ENCODE measurements at places on chromosomes 12 and 14.

- no peak for DNase-seq
Measured at GRCh38 chr12:101498252-101498651, 23.1 kb downstream of the SPIC start.

GRCh38 chr12:62934799-62935674 lies at the start of gene PPM1H:
Gene PPM1H (minus strand): TSS chr12:62935150. CDS start chr12:62934736, 414 bp downstream.
- DNase-seq: peak; percentile 45

DNA sequence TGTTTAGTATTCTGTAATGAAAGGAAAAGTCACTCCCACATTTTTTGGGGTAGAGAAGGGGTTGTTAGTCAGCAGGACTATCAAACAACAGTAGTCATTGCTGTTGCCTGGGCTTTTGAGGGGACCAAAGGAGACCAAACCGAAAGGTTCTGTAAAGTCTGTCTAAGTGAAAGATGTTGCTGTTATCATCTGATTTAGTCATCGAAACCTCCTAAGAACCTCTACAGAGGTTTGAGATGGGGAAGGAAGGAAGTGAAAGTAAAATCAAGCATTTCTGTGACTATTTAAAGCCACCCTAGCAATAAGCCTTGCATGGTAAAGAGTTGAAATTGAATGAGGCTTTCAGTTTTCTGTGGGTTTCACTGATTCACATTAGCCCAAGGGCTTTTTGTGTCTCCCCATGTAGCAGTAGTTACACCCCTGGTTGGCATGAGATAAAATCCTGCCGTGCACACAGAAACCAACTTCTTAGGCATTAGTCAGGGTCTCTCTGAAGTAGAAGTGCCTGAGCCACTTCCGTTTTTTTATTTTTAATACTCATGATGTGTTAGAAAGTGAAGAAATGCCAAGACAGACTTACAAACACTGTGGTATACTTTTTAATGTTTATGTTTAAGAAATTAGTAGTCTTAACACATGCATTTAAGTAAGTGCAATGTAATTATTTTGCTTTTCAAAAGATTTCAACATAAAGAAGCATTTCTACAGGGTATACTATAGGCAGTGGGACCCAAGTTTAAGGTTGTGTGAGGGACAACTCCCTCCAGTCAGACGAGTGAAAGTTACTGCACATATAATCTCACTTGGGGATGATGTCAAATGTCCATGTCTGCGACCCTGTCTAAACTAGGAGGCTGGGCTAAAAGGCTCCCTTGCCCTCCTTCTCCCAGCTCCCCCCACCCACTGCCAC lies 50.4 kb downstream of the DYRK2 start:
- DNase-seq: peak; percentile 58

DNA sequence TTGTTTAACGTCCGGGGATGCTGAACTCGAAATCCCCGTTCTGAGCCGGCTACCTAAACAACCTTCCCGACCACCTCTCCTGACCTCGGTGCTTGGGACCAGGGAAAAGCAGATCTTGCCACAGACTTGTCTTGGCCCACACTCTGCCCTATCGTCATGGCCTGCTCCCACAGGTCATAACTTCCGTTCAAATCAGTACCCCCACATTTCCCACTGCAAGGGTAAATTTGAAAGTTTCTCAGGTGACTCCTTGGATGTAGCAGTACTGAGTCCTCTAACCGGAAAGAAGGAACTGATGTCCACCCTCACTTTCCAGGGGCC lies 612 bp upstream of the RBM23 start:
- no peak for DNase-seq

DNA sequence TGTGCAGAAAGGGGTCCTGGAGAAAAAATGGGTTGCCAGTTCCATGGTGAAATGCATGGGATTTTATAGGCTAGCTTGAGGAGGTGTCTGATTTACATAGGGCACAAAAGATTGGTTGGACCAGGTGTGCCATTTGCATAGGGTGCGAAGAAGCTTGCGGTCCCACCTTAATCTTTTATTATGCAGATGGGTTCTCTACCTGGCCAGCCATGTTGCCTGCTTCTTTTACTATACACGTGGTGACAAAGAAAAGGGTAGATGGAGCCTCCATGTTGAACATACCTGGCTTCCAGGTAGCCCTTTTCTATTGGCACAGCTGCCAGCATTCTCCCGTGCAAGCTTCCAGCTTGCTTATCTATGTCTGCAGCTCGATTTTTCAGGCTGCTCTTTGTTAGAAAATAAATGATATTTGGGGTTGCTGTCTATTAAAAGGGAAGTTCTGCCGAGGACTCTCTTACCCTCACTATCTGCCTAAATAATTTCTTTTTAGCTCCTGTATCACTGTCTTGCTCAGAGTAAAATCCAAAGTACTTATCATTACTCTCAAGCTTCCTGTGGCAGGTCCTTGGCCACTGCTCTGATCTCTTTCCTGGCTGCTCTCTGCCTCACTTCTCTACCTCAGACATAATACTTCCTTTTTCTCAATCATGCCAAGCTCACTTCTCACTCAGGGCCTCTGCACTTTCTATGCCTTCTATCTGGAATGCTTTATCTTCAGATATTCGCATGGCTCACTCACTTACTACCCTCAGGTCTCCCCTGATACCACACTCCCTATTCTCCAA lies 216.0 kb upstream of the DAAM1 start:
- no peak for DNase-seq

- no peak for DNase-seq
Measured at GRCh38 chr12:68169213-68169889, 9.8 kb upstream of the IFNG start.

DNA sequence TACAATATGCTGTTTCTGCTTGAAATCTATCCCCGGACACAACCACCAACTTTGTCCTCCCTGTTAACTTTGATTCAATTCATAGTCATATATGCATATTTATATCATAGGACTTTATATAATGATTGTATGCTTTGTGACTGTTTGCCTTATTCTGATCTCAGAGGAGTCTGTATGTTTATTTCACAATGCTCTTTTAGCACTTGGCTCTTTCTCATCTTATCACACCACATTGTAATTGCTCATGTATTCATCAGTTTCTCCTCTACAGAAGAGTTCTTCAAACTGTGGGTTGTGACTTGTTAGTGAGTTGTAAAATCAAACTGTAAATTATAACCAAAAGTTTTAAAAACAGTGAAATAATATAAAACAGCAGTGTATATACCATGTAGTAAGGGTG lies 21.7 kb upstream of the PPM1A start:
- DNase-seq: no peak

DNA sequence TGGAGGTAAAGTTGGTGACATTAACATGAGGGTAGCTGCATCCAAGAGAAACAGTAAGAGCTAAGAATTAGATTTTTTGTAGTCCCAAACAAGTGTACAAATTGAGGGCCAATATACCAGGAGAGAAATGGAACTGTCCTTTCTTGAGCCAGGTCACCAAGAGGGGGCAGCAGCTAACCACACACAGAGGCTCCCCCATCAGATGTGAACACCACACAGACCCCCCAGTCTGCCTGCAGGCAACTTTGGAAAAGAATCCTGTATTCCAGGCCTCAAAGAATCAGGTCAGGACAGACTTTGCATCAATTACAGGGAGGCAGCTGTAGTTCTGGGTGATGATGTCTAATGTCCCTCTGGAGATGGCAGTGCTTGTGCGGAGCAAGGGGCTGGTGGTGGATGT lies 77.9 kb downstream of the SPTB start:
- no peak for DNase-seq

DNA sequence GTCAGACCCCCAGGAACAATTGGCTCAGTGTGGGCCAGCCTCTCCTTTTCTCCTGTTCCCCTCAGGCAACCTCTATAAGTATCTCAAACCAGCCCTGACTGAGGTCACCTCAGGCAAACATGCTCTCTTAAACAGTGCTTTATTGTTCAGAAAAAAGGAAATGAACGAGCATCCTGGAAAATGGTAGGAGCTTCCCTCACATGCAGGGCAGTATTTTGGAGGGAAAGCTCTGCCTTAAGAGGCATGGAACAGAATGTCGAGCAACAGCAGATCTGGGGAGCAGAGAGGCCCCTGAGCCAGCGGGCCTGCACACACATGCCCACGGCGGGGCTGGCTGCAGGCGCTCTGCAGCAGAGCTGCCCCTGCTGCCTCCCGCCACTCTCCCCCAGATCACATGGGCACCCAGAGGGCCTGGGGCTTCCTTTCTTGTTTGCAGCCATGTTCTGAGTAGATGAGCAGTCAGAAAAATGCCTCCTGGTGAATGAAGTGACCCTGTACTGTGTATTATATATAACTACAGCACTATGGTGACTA lies 42.0 kb downstream of the MOK start:
- peak; percentile 95 for DNase-seq

- DNase-seq: no peak
Measured at GRCh38 chr14:37417151-37417550, 177.9 kb downstream of the FOXA1 start.

GRCh38 chr12:56720731-56721151 lies 4.4 kb downstream of the NACA start:
- no peak for DNase-seq

GRCh38 chr12:65854629-65855028 lies 30.3 kb downstream of the HMGA2 start:
- DNase-seq: no peak

DNA sequence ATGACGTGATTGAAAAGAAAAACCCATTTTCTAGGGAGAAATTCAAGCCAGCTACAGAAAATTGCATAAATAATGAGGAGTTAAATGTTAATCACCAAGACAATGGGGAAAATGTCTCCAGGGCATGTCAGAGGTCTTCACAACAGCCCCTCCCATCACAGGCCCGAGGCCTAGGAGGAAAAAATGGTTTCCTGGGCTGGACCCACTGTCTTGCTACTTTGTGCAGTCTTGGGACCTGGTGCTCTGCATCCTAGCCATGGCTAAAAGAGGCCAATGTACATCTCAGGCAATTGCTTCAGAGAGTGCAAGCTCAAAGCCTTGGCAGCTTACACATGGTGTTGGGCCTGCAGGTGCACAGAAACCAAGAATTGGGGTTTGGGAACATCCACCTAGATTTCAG lies 65.3 kb downstream of the TUNAR start:
- DNase-seq: no peak

Data from COLO829 (cell line).